Activated CD8-positive, alpha-beta T cell treated with anti-CD3 and anti-CD28 coated beads, Interleukin-2, amount 10 ng/mL, durations not matched to agents 7 days and 5 days (primary cell): ENCODE measurements at places on chromosomes 3 and 15. TPM values are rescaled to one million over a fixed set of nuclear protein-coding genes. Genes with fewer than 3 reads are reported as not detected.

DNA sequence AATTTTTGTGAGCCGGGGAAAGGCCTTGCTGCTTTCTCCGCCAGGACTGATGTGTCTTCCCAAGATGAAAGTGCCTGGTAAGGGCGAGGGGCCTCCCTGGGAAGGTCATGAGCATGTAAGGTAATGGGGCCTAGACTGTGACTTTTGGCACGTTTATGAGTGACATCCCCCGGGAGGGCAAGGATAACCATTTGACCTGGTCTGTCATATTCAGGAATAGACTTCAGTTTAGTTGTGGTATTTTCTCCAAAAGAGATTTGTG, 631 bp upstream of the CNBP start:
- peak; percentile 31 for DNase-seq

DNA sequence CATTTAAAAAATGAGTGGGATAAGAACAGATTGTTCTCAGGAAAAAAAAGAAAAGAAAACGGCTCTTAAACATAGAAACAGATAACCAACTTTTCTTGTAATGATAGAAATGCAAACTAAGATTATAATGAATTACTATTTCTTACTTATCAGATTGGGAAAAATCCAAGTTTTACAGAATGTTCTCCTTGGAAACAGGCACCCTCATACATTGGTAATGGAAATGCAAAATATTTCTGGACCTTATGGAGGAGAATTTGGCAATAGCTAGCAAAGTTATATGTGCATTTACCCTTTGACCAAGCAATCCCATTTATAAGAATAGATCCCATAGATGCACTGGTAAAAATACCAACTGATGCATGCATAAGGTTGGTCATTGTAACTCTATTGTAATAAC, 3.7 kb upstream of the ANKDD1A start:
- DNase-seq, result no peak

- no peak for DNase-seq
Observed at GRCh38 chr15:81087066-81087465, 47.0 kb upstream of the CFAP161 start.

DNA sequence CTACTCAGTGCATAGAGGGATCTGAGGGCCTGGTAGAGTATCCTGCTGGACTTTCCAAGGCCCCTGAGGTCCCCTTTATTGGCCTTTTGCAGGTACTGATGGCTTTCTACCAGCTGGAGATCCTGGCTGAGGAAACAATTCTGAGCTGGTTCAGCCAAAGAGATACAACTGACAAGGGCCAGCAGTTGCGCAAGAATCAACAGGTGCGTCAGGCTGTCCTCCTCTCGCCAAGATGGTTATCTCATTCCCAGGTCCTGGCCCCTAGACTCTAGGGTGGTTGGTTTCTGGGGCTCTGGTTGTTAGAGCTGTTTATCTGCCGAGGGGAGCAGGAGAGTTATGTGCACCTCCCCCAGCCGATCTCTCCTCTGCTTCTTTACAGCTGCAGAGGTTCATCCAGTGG, 9.3 kb downstream of the EIF2B5 start:
- DNase-seq, result no peak

GRCh38 chr3:114213627-114214541, 23.5 kb downstream of the ZNF80 start:
- DNase-seq, result peak; percentile 80

The PCBP4 gene
- total RNA-seq, result 16.1 TPM

DNA sequence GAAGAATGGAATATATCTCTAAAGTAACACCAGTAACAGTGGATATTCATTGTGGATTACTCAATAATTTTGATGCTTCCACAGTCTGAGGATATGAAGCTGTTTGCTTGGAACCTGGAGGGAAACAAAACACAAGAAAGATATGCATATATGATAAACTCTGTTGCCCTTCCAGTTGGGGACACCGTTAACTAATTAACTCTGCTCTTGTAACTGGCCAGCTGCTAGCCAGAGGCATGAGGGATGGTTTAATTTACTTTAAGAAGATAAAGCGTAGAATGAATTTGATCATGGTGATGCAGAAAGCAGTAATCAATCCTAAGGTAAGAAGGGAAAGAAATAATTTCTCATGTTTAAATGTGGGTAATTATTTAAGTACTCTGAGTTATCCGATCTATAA, 442.6 kb downstream of the NAALADL2 start:
- no peak for DNase-seq

DNA sequence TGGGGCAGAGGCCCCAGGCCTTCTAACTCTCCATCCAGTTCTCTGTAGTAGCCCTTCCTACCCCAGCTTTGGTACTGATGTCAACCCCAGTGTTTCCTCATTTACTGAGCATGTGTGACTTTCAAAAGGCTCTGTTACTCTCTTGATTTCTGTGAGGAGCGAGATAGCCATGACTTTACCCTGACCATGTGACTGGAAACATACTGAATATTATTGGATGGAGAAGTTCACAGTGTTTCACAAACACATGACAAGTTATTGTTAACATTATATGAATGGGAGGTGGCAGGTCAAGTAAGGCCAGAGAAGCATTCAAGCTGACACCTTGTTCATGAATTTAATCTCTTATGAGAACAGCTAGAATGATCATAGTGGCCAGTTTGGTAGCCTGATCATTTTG, 53.7 kb downstream of the MAGI1 start:
- DNase-seq, result no peak

DNA sequence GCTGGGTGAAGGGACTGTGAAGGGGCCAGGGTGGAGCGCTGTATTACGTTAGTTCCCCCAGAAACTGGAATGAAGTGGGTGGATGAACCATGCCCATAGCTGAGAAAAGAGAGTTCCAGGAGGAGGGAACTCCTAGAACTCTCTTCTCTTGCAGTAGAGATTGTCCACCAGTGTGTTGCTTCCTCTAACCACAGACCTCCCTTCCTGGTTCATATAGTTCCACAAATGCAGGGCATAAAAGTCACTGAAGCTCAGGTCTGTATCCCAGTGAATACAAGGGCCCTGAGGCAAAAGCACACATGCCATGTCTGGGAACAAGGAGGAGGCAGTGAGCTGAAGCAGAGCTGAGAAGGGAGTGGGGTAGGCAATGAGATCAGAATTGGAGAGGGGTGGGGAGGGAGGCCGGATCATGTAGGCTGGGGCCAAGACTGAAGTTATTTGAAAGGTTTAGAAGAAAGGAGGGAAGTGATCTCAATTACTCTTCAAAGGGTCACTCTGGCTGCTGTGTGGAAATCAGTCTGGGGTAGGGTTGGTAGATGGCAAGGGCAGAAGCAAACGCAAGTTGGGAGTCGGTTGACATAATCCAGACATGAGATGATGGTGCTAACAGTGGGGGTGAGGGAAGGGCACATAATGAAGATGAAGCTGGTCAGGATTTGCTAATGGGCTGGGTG, 6.5 kb downstream of the A4GNT start:
- no peak for DNase-seq

- no peak for DNase-seq
Observed at GRCh38 chr3:128271536-128272332, 118.5 kb downstream of the EEFSEC start.

The MFAP1 gene
- 40.1 TPM for total RNA-seq

GRCh38 chr15:88882785-88883184, 12.6 kb downstream of the HAPLN3 start:
- DNase-seq, result no peak

DNA sequence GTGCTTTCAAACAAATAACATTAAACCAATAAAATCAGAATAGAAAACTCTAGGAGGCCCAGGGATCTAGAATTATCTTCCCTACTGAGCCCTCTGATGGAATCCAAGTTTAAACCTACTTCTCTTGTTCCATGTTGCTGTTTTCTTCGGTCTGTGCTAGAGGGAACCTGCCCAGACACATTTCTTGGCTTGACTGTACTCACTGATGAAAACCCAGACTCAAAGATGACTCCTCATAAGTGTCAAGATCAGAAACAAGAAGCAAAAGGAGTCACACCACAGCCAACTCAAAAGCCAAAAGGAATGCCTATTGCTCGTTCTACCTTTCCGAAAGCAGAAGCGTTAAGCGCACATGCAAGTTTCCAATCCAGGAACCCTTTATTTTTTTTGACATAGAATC, 31.6 kb downstream of the SCAP start:
- DNase-seq, result no peak

DNA sequence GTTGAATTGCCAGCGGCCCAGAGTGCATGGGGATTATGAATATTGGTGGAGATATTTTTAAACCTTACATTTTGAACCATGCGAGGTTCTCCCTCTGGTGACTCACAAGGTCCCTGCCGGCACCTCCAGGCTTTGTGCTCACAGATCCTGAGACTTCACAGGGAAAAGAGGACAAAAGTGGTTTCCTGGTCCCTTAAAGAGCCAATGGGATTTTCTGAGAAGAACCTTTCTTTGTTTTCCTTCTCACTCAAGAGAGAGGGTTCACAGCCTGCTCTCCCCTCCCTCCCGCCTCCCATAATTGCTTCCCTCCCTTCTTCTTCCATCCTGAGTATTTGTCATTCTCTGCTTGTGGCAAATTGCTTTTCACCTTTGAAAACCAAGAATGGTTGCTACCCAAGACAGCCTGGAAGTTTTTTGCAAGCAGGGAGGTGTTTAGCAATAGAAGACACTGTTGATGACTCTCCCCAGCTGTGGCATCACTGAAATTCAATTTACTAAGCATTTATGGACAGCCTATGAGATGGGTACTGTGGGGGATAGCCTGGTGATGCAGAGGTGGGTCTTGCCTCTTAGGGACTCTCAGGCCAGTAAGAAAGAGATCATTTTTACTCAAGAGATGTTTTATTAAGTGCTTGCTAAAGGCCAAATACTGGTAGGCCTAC, 76.6 kb downstream of the CPN2 start:
- no peak for DNase-seq

DNA sequence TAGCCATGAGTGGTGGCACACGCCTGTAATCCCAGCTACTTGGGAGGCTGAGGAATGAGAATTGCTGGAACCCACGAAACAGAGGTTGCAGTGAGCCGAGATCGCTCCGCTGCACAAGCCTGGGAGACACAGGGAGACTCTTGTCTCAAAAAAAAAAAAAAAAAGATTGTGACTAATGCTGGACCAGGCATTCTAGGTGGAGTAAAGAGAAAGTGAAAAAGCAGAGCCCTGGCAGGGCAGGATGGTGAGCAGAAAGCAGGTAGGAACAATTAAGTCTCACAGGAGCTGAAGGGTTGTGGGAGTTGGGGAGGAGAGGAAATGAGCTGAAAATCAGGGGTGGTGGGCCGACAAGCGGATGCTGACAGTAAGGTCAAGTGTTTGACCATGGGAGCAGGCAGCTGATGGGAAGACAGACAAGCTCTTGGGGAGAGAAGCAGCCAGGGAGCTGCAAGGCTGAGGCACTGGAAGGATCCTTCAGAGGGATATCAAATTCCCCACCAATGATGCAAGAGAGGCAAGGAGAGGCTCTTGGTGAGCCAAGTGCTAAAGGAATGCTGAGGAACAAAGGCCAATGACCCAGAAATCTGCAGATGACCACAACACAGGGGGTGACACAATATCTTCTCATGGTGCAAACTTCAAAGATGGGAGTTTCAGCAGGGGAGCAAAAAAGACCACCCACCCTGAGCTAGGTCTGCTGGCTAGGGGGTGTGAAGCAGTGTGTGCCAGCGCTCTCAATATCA, 251.1 kb downstream of the ULK4 start:
- no peak for DNase-seq

The SPTBN5 gene
- total RNA-seq, result 0.16 TPM

- DNase-seq, result no peak
Observed at GRCh38 chr15:46301291-46301690, 666.5 kb downstream of the SQOR start.

The PRSS50 gene
- total RNA-seq, result not detected

DNA sequence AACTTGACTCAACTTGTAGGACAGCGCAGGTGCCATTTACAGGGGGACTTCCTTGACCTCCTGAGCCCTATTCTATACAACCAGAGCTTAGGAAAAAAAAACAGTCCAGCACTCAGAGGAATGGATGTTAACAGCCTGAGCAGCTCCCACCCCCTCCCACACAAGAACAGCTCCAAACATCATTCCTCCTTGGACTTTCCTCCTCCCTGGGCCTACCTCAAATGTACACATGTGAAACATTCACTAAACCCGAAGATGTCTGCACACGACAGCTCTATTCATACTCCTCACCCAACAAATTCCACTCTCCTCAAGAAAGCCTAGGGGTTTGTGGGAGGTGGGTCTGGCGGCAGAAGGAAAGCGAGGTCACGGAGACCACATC, 503 bp upstream of the ATRIP start:
- no peak for DNase-seq

DNA sequence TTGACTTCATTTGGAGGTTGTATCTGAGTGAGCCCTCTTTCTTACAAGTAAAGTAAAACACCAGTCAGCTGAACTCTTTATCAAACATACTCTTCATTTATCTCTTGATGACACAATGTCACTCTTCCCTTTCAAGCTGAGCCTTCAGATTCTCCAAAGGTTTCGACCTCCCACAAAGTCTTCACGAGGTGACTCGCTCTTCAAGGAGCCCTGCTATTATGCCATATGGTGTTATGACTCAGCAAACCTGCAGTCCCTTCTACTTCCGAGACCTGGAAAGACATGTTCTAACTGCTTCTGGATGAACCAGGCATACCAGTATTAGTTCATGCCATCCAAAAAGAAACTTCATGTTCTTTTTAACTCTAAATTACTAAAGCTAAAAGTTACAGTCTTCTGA, 23.1 kb downstream of the AADAC start:
- no peak for DNase-seq

DNA sequence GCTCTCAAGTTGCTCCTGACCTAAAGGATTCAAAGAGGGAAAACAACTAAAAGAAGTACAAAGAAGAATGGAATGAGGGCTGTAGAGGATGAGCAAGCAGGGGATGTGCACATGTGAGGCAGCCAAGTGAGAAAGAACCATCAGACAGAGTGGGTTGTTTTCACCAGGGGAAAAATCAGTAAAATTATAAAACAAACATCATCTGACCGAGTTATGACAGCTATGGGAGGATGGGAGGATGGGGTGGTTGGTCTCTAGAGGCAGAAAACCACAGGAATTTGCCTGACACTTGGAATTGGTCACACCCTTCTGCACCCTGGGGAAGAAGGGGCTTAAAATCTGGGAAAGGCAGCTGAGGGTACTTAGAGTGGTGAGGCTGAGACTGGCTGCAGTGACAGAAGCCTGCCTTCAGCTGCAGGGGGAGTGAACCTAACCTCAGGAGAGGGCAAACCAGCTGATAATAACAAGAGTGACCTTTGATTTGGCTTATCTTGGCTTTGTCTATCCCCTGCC, 10.1 kb downstream of the ARHGAP31 start:
- no peak for DNase-seq

- DNase-seq, result no peak
Observed at GRCh38 chr3:188789251-188789650, 382.5 kb upstream of the TPRG1 start.

The MRPL47 gene
- total RNA-seq, result 36.8 TPM

The PIERCE2 gene
- total RNA-seq, result not detected

The REC114 gene
- not detected for total RNA-seq

The TMC3 gene
- not detected for total RNA-seq

GRCh38 chr3:143536817-143537535, 311.3 kb downstream of the SLC9A9 start:
- no peak for DNase-seq
